Lower lobe of right lung (tissue), 2 donors: ENCODE measurements at places on chromosomes 5 and 9. TPM values are rescaled to one million over a fixed set of nuclear protein-coding genes. Genes with fewer than 3 reads are reported as not detected.

- DNase-seq: no peak
Measured at GRCh38 chr5:147391781-147392180, 118.1 kb downstream of the DPYSL3 start.

SKIC3 gene
- total RNA-seq: 68.7 TPM

DNA sequence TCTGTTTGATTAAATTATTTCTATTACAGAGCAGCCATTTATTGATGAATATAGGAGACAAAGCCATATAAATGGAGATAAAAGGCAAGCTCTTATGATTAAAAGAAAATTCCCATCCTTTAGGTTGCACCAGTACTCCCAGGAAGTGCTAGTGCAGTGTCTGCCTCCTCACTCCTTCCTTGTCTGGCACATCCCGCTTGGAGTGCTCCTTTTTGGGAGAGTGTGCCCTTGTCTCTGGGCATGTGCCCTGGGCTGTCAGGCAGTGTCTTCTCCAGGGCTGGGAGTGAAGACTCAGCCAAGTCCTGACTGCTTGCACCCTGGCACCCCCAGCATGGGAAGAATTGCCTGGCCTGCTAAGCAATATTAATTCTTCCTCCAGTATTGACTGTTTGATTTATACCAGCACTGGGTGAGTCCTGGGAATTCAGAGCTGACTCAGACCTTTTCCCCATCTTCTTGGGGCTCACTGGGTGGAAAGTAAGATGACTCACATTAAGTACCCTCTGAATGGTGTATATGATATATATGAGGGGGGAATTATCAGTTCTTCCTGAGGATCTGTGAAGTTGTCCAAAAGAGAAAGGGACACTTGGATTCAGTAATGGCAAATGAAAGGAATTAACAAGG, 62.1 kb downstream of the ZSWIM6 start:
- no peak for DNase-seq

- DNase-seq: no peak
Measured at GRCh38 chr5:79076819-79077218, 7.3 kb downstream of the BHMT2 start.

- no peak for DNase-seq
Measured at GRCh38 chr5:93236807-93237421, 344.1 kb downstream of the NR2F1-AS1 start.

- no peak for DNase-seq
Measured at GRCh38 chr9:70609542-70610286, 195.3 kb upstream of the KLF9 start.
